SK-N-MC (cell line): ENCODE measurements at places on chromosomes 5 and 9.

- no peak for DNase-seq
Observed at GRCh38 chr5:73201547-73202513, 28.8 kb downstream of the TMEM174 start.

GRCh38 chr9:97980479-97980803, 2.7 kb upstream of the ANP32B start:
- no peak for DNase-seq

DNA sequence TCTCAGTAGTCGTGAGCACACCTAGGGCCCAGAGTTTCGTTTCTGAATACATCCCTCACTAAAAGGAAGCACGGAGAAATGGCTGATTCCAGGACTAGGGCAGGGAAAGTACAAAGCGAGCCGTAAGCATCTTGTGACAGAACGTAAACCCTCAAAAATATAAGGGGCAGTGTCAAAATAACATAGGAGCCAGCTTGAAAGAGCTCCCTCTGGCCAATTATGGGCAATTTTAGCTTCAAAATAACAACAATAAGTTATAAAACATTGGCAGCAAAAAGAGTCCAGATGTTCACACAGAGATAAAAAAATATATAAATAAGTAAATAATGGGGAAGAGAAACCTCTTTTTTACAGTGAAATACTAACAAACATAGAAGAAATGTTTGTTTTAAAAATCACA, 18.5 kb upstream of the GLIS3 start:
- no peak for DNase-seq

- no peak for DNase-seq
Observed at GRCh38 chr5:133863857-133864585, 104.4 kb downstream of the C5orf15 start.

- DNase-seq, result no peak
Observed at GRCh38 chr9:131762356-131762932, 22.6 kb upstream of the RAPGEF1 start.

DNA sequence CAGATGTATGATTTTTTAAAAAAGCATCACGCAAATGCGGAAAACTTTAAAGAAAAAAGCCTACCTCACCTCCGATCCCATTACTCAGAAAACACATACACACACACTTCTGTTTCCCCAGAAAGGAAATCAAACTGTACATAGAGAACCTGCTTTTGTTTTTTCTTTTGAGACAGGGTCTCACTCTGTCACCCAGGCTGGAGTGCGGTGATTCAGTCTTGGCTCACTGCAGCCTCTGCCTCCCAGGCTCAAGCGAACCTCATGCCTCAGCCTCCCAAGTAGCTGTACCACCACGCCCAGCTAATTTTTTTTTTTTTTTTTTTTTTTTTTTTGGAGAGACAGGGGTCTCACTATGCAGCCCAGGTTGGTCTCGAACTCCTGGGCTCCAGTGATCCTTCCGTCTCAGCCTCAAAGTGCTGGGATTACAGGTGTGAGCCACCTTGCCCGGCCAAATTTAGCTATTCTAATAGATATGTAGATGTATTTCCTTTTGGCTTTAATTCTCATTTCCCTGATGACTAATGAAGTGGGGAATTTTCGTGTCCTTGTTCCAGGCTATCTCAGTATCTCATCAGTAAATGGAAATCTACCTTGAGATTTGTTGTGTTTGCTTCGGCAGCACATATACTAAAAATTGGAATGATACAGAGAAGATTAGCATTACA, 25.7 kb upstream of the EEIG1 start:
- DNase-seq, result no peak

GRCh38 chr5:15487228-15487627, 12.8 kb upstream of the FBXL7 start:
- no peak for DNase-seq

DNA sequence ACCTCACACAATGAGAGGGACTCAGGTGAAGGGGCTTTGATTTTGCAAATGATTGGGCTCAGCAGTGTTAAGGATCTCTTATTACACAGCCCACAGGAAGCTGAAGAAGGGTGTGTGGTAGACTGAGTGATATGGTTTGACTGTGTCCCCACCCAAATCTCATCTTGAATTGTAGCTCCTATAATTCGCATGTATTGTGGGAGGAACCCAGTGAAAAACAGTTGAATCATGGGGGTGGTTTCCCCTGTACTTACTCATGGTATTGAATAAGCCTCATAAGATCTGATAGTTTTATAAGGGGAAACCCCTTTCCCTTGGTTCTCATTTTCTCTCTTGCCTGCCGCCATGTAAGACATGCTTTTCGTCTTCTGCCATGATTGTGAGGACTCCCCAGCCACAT, 132.5 kb upstream of the FBXL7 start:
- no peak for DNase-seq

- no peak for DNase-seq
Observed at GRCh38 chr5:55072666-55073065, 29.8 kb upstream of the GZMA start.

GRCh38 chr5:16809395-16810207, 126.5 kb downstream of the MYO10 start:
- no peak for DNase-seq

DNA sequence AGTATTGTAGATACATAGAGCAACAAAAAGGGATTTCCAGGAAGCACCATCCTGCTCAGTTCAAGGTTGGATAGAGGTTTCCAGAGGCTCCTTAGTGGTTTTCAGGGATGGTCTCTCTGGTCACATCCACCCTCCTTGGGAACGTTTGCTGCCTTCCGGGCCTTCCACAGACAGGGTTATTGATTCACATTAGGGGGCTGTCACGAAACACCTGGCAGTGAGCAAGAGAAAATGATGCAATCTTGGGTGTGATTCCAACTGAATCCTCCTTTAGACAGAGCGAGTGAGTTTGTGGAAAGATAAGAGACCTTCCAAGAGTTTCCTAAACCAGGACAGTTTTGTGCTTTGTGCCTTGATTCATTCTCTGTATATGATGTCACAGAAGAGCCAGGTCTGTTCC, 43.8 kb upstream of the CTSL start:
- no peak for DNase-seq

DNA sequence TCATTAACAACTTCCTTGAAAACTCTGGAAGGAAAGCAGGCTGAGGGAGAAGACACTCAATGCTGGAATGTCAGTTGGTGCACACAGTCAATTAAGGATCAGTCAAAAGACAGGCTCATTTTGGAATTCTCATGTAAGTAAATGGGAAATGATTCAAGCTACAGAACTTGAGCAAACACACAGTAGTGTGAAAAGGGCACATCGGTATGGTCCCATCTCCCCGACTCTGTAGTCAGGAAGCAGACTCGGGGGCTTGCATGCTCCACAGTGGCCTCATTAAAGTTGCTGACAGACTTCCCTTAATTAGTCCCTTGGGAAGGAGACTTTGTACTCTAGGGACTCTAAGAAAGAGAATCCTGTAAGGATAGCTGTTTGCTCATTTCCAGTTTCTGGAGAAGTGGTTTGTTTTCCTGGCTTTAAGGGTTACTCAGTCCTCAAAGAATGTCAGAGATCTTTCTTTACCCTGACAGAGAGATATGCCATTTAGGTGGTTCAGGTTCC, 339.2 kb downstream of the ADAMTS6 start:
- DNase-seq, result peak; percentile 24

GRCh38 chr9:95552255-95552654, 35.5 kb upstream of the PTCH1 start:
- DNase-seq, result no peak

- DNase-seq, result no peak
Observed at GRCh38 chr5:78367318-78367991, 7.0 kb downstream of the SCAMP1 start.

GRCh38 chr5:115509547-115509946, 35.0 kb downstream of the FEM1C start:
- DNase-seq, result no peak

DNA sequence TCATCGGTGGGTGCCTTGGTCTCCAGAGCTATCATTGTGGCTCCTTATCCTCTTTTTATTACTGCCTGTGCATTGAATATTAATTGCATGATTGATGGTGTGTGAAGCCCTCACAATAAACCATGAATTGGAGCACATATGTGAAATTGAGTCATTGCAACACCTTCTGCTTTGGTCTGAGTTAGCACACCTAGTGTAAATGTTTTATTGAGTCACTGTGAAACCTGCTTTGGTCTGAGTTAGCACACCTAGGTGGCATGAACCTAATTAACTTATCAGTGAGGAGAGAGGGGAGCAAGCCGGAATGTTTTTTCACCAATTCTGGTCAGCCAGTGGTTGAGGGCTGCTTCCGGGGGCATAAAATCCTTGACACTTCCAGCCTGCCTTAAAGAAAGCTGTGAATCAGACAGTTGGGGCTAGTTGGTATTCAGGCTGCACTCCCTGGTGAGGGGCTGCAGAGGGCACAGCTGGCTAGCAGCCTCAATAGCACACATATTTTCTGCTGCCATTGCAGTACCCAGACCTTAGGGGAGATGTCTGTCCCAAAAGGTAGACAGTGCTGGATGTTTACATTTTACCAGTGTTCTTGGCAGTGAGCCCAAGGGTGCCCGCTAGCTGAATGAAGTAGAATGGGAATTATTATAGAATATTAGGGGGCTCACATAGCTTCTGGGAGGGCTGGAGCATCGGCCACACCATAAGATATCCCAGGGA, 76.5 kb upstream of the GOLM1 start:
- no peak for DNase-seq

GRCh38 chr5:45399041-45399440, 297.1 kb downstream of the HCN1 start:
- DNase-seq, result no peak

DNA sequence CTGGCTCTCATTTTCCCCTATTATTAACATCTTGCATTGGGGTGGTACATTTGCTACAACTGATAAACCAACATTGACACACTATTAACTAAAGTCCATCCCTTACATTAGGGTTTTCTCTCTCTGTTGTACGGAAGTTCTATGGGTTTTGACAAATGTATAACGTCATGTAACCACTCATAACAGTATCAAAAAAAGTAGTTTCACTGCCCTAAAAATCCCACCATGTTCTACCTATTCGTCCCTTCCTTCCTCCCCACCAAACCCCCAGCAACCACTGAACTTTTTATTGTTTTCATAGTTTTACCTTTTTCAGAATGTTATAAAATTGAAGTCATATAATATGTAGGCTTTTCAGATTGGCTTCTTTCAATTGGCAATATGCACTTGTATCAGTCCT, 40.1 kb downstream of the MLLT3 start:
- no peak for DNase-seq

GRCh38 chr5:17434982-17435381, 63.0 kb upstream of the TAF11L2 start:
- no peak for DNase-seq

- no peak for DNase-seq
Observed at GRCh38 chr5:57601996-57602395, 119.4 kb upstream of the ACTBL2 start.

- no peak for DNase-seq
Observed at GRCh38 chr9:34741628-34742027, 31.7 kb upstream of the CCL21 start.

GRCh38 chr9:14746626-14747025, 24.1 kb upstream of the CER1 start:
- DNase-seq, result no peak

- no peak for DNase-seq
Observed at GRCh38 chr9:114674798-114675540, 7.0 kb downstream of the TEX48 start.

DNA sequence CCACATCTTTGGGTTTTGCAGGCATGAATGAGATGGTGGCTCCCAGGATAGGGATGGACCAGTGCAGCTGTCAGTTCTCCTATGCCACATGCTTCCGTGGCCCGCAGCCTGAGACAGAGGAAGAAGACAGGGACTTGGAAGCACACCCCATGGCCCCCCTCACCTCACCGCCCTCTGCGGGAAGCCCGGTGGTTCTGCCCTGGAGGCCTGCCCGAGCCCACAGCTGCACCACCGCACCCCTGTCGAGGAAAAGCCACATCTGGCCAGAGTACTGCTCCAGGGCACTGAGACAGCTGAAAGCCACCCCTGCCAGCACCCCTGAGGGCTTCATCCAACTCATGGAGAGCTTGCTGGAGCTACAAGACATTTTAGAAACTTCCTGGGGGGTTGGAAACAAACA, 7.6 kb upstream of the TRMT10B start:
- DNase-seq, result no peak

DNA sequence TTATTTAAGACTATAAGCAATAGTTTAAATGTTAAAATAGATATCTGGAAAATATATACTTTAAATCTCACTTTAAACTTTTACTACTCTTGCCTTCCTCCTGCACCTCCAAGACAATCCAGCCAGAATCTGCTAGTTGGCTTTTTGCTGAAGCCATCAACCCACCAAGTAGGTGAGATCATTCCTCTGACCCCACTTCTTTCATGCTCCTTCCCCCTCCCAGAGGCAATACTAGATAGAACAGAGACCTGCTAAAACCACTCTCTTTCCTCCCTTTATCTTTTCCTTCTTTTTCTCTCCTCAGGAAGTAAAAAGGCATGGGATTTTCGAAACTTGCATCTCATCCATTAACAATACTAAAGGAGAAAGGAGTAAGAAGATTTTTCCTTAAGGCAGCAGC, 30.1 kb upstream of the CAMK4 start:
- DNase-seq, result no peak

- DNase-seq, result no peak
Observed at GRCh38 chr9:13480693-13481092, 201.2 kb upstream of the MPDZ start.

- DNase-seq, result no peak
Observed at GRCh38 chr5:79030663-79031484, 38.6 kb downstream of the DMGDH start.

GRCh38 chr5:81019748-81020147, 59.6 kb downstream of the RASGRF2 start:
- DNase-seq, result no peak

DNA sequence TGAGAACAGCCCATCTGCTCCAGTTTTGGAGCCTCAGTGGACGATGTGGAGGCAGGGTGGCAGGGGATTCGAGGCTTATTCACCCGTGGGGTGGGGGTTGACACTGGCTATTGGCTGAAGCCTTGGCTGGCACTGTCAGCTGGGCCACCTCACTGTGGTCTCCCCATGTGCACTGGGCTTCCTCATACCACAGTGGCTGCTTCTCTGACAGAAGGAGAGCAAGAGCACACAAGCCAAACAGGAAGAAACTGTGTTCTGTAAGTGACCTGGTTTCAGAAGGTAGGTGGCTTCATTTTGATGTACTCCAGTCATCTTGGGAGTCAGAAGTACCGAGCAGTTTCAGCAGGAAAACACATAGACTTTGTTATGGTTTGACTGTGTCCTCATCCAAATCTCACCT, 24.7 kb upstream of the CTNND2 start:
- DNase-seq, result no peak

DNA sequence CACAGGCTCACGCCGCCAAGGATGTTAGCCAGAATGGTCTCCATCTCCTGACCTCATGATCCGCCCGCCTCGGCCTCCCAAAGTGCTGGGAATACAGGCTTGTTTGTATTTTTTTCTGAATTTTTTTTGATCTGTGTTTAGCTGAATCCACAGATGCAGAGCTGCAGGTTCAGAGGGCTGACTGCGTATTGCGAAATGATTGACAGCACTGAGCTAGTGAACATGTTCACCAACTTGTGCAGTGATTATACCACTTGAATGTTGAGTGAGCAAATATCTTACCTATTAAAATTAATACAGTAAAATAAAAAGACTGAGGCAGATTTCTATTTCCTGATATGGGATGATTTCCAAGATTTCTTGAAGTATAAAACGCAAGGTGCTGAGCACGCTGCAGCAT, 123.1 kb upstream of the PHYKPL start:
- DNase-seq, result no peak

GRCh38 chr9:121268598-121268850, 562 bp downstream of the GSN start:
- no peak for DNase-seq

- peak; percentile 99 for DNase-seq
Observed at GRCh38 chr9:14030375-14031059, 283.4 kb downstream of the NFIB start.
